ENCODE measurements at places on chromosomes 16 and 17. TPM values are rescaled to one million over a fixed set of nuclear protein-coding genes. Genes with fewer than 3 reads are reported as not detected.

The CNGB1 gene
- total RNA-seq: not detected

The MAP3K3 gene
- 43.8 TPM for total RNA-seq

The CFAP119 gene
- total RNA-seq: 0.91 TPM

The TLCD3B gene
- total RNA-seq: 0.10 TPM

The KIF2B gene
- total RNA-seq: not detected

The ITGAL gene
- total RNA-seq: 0.17 TPM

The TP53TG3C gene
- not detected for total RNA-seq

The ATP2C2 gene
- not detected for total RNA-seq
